Activated T-cell treated with anti-CD3 and anti-CD28 coated beads, Interleukin-2, amount 50 U/mL, for 1 hour (primary cell): ENCODE measurements at places on chromosomes 5 and 9.

GRCh38 chr5:95760273-95761191 lies 29.4 kb downstream of the RHOBTB3 start:
- DNase-seq = no peak

- peak; percentile 89 for DNase-seq
Observed at GRCh38 chr5:62403411-62404250, at the start of gene DIMT1. Gene DIMT1 (minus strand): TSS chr5:62403905. CDS start chr5:62403772, 133 bp downstream.

DNA sequence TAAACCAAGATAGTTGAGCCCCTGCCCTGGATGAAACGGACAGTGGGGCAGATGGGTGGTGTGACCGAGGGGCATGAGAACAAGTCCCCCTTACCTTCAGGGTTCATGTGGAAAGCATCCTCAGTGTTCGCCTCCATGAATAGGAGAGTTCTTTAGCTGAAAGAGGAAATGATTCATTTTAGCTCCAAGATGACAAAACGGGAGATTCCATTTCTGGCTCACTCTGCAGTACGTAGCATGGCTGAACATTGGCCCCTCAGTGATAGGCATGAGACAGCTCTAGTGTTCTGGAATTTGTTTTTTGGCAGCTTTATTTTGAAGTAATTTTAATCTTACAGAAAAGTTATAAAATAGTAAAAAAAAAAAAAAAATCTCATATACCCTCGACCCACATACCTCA lies 70.2 kb upstream of the AGXT2 start:
- DNase-seq = no peak

DNA sequence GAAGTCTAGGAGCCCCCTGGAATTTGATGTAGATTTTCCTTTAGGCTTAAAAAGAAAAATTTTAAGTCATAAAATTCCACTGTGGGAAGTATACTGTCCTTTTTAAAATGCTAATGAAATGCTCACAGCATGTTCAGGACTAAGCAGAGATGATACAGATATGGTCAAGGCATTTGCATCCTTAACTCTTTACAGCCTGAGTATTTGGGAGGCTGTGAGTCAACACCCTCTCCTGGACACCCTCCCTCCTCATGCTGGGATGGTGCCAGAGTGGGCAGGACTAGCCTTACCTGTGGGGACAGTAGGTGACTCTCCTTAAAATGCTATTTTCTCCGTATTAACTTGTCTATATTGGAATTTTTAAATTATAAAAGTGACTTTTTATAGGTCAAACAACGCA lies 197.4 kb upstream of the ELL2 start:
- no peak for DNase-seq

- DNase-seq = no peak
Observed at GRCh38 chr5:57989378-57989777, 470.5 kb downstream of the PLK2 start.

DNA sequence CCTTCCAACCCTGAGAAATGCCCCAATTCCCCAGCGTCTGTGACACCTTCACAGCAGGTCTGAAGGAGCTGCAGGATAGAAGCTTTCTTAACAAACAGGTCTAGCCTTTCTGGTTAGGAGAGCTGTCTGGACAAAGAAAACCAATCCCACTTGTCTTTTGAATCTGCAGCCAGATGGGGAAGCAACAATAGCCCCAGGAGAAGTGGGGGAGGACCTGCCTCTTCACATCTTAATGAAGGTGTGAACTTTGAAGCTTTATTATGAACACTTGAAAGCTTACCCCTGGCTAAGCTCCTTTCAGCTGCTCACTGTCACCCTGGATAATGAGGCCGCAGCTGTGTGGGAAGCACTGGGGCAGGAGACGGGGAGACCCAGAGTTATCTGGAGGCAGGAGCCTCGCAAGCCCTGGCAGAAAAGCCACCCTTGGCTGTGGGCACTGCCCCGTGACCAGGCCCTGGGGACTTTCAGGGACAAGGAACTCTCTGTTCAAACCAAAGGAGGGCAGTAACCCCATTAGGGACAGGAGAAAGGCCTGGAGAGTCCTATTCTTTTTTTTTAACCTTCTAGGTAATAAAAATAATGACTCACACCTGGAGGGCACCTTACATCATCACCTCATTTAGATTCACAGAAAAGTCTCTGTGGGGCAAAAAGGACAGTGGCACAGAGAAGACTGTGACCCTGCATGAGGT lies 151.8 kb upstream of the RAD23B start:
- no peak for DNase-seq

- DNase-seq = no peak
Observed at GRCh38 chr9:98678244-98678842, 30.4 kb downstream of the GABBR2 start.

DNA sequence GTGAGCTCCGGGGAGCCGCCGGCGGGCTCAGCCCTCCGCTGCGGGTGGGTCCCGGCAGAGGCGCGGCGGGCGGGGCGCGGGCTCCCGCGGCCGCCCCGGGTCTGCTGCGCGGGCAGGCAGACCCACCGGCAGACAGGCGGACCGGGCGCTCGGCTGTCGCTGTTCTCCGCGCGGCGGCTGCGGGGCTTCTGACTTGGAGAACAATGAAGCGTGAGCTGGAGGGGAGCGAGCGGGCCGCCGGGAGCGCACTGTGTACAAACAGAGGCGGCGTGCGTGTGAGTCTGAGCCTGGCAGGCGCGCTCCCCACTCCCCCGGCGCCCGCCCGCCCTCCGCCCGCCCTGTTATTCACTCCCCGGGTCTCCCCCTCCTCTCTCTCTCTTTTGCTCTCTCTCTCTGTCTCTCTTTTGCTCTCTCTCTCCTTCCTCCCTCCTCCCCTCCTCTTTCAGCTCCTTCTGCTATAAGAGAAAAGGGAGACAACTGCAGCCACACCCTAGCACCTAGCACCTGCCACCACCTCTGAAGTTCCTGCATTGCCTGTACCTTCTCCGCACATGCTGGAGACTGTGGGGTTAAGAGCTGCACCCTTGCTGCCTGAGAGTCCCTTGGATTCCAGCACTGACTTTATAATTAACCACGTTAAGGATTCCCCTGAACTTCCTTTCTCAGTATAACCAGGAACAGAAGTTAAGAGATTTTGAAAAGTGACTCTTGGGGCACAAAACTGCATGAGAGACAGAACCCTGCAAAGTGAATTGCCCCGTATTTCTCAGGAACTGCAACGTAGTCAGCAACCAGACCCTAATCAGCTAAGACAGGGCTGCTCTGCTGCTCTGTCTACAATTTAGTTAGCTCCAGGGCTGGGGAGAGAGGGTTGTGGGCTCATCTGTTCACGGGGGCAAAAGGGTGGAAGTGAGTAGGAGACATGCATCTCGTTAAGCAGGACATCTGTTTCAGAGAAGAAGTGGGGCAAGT lies at the start of gene EDIL3:
Gene EDIL3, minus strand, starts transcription at position 277 of the 972 bp plus-strand sequence. CDS start 506 bp downstream, outside the sequence.
- DNase-seq = no peak

DNA sequence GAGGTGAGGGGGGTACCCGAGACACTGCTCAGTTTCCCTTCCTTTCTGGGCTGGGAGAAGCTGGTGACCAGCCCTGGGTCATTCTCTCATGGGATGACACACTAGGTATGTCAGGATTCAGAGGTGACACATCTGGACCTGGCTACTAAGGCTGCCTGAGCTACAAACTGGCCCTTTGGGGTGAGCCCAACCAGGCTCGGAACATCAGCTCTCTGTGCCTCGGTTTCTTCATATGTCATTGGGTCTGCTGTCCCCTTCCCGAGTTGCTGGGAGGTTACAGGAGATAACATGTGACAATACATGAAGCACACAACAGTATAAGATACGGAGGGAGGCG lies 11.8 kb downstream of the CARD19 start:
- DNase-seq = peak; percentile 16

GRCh38 chr5:118293378-118293777 lies 695.0 kb downstream of the DTWD2 start:
- no peak for DNase-seq

GRCh38 chr5:128574041-128574440 lies 36.0 kb upstream of the FBN2 start:
- DNase-seq = no peak

DNA sequence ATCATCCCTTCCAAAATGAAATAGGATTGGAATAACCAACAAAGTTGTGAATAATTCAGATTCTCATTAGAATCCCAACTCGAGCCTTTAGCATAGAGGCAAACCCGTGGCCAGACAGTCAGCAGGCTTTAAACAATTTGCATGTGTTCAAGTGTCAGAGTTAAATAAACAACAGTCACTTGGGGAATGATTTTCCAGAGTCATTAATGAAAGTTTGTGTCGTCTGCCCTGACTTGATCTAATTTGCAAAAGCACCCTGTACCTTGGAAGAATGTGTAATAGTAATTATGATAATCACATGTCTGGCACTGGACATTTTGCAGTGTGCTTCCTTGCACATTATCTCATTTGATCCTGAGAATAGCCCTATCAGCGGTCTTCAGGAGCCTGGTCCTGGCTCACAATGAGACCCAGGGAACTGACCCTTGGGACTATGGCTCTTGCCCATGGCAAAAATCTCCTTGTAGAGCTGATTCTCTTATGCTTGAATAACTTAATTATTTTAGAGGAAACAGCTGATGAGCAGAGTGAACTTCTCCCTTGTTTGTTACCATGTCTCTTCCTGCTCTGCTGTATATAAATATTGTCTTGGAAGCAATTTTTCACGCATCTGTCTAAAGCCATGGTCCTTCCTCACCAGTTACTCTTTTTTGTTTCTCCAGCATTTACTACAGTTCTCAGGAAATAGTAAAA lies 272.7 kb downstream of the NR3C1 start:
- DNase-seq = no peak

DNA sequence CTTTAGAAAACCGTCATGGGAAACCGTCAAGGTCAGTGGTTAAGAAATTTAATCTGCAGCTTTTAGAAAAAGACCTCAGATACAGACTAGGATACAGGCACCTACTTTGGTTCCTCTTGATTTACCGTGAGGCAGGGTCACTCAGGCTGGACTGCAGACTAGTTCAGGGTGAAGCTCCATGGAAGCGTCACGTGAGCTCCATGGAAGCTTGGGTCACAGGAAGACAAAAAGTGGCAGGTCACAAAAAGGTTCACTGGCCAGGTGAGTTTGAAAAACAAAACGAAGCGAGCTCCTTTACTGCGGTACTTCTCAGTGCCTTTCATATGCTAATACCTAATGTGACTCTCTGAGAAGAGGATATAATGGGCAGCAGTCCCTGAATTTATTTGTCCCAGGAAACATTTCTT lies 43.0 kb downstream of the PRRC2B start:
- DNase-seq = no peak

GRCh38 chr5:170441393-170441784 lies 52.2 kb upstream of the KCNMB1 start:
- DNase-seq = no peak

GRCh38 chr9:85943757-85944430 lies 2.9 kb downstream of the NAA35 start:
- no peak for DNase-seq

DNA sequence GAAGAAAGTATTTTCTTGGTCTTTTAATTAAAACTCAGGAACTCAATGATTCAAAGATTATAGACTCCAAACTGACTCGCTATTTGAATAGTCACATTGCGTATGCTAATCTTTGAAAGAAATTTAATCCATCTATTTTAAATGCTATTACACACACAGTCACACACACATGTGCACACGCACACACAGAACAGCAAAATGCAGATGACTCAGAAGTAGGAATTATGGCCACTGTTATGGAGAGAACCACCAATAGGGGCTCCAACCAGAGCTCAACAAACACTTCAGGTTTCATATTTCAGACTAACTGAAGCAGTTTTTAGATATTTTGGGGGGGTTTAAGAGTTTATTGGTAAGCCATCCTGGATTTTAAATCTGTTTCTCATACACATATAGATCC lies 1917.9 kb downstream of the EFNA5 start:
- DNase-seq = no peak

DNA sequence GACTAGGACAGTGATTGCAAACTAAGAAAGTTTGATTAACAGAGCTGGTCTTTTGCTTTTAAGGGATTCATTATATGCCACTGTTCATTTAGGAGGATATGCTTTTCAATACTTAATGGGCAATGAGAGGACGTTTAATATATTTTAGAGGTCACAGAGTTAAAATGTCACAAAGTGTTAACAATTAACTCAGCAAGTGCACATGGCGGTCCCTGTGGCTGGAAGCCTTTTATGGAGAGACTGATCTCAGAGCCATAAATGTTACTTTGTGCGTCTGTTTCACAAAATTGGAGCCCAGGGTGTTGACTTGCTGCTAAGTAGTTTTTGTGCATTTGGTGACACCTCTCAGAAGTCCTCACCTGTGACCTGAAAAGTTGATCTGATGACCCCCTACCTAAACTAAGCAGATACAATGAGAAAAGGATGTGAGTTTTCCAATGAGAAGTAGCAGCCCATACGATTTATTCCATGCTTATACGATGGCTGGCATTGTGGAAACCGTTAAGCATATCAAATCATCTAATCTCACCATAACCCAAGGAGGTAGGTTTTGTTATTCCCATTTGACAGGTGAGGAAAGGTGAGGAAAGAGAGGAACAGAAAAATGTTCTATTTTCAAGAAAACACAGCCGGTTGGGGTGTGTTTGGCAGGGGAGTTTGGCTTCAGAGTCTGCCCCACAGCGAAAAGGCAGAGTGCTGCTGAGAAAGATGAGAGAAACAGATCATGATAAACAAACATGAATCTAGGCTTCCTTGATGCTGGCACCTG lies 64.4 kb downstream of the CMYA5 start:
- DNase-seq = no peak
